Naive B cell (primary cell): ENCODE measurements at places on chromosomes 2 and 18. TPM values are rescaled to one million over a fixed set of nuclear protein-coding genes. Genes with fewer than 3 reads are reported as not detected.

- no peak for DNase-seq
Measured at GRCh38 chr2:98697651-98698337, 33.1 kb downstream of the MGAT4A start.

DNA sequence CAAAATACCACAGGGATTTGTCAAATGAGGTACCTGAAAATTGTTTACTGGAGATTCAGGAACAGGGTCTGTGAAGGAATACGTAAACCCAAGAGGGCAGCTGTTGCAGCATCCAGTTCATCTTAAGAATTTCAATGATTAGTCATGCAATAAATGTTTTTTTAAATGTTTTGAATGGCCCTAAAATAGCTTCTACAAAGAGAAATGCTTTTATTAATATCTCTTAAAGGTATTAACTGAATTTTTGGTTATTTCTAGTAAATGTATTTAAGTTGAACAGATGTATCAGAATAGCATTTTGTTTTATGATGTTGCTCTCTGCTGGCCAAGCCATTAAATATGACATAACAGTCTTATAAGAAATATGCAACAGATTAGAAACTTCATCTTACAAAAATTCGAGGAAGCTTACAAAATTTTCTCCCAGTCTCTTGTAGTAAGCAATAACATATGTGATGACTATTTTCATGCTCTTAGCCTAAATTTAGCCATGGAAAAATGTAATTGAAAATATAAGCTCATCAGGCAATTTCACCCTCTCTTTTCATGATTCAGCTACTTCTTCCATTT lies 863.9 kb downstream of the SUCLG1 start:
- DNase-seq = no peak

- no peak for DNase-seq
Measured at GRCh38 chr2:46193356-46193755, 103.9 kb upstream of the EPAS1 start.

- DNase-seq = no peak
Measured at GRCh38 chr2:18423636-18424035, 136.8 kb downstream of the RDH14 start.

DNA sequence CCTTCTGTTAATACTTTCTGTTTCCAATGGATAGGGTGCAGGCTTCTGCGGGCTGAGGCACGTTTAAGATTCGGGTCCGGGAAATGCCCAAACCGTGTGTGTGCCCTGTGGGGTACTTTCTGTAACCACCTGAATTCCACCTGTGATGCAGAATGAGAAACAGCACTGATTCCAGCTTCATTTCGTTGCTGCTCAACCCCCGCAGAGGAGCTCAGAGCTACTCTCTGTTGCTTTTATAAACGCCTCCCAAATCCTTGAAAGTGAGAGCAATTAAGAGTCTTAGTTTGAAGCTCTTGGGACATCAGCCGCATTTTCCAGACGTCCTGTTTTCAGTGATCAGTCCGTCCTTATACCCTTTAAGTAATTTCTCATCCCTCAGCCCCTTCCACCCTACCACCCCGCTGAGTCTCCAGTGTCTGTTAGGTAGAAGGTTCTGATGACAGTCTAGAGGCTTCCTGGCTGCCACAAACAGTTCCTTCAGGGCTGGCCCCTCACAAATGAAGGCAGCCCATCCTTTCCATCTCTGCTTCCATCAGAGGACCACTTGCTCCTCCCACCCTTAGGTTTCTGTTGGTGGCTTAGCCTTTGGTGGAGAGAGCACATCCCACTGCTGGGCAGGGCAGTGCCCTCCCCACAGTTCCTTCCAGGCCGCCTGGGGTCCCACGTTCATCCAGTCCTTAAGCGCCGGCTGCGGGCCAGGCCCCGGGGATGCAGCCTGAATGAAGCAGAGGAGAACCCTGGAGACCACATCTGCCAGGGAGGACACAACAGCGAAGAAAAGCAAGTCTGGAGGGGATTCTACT lies 230.1 kb downstream of the SEPTIN10 start:
- DNase-seq = no peak

- no peak for DNase-seq
Measured at GRCh38 chr2:226873826-226874225, 38.0 kb downstream of the RHBDD1 start.

GRCh38 chr2:237270520-237270919 lies 143.4 kb downstream of the COL6A3 start:
- DNase-seq = no peak

DNA sequence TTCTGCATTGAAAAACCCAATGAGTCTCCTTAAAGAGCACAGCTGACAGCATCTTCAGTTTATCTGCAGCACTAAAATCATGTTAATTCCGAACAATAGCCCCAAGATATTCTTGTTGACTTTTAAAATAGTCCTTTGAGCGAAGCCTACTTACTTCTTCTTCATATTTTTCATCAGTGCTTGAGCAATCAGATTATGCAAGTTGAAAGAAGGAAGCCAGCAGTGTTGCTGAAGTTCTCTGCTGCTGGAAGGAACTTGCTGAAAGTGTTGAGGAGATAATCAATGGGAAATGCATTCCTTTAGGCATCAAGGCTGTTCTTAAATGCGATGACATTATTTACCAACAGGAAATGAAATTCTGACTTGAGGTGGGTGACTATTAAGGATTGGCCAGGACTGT lies 105.9 kb upstream of the SNTG2 start:
- DNase-seq = no peak

GRCh38 chr2:149739171-149739882 lies 151.8 kb upstream of the MMADHC start:
- no peak for DNase-seq

DNA sequence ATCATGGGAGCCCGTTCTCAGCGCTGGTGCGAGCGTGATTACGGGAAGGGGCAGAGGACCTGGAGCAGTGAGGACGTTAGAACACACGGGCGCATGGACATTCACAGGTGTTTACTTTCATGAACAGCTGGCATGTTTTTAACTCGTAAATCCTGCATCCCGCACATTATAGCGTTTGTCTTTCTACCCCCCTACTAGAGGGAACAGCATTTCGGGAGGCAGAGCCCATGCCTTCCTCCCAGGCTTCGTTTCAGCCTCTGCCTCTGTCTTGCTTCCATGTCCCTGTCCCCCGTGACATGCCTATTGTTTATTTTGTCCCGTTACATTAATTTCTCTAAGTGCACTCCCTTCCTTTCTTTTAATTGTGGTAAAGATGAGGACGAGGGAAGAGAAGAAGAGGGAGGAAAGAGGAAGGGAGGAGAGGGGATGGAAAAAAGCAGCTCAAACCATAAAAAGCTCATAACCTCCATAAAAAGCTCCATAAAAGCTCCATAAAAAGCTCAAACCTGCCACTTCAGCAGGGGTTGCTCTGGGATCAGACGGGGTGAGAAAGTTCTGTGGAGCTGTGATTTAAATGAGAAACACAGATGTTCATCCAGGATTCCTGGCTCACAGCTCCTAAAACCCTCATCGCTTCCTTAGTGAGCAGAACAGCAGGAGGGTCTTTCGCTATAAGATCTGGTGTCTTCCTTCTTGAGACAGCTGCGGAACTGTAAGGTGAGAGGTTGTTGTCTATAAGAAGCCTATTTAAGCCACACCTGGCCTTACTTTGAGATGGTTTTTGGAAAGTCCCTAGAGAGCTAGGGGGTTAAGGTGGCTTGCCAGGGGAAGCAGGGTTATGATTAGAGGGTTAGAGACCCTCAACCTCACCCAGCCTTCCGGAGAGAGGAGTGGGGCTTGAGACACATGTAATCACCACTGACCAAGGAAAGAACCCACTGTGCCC lies 66.6 kb upstream of the SNTG2 start:
- DNase-seq = no peak

DNA sequence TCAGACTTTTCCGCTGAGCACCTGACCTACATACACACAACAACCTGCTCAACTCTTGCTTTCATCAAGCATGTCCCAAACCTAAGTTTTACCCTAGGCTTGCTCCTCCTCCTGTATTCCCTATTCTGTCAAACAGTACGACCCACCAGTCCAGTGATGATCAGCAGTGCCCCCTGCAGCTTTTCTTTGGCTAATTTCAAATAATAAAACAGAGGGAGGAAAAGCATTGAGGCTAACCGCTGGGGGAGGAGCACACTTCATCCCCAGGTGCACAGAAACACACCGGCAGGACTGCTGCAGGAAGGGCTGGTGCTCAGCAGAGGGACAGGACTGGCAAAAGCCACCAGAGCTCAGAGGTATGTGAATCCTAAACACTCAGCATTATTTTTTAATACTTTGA lies 21.2 kb downstream of the E2F6 start:
- DNase-seq = no peak

GRCh38 chr2:215851082-215851481 lies 162.3 kb downstream of the MREG start:
- no peak for DNase-seq

- peak; percentile 79 for DNase-seq
Measured at GRCh38 chr18:77127769-77128671, 4.6 kb downstream of the MBP start.

DNA sequence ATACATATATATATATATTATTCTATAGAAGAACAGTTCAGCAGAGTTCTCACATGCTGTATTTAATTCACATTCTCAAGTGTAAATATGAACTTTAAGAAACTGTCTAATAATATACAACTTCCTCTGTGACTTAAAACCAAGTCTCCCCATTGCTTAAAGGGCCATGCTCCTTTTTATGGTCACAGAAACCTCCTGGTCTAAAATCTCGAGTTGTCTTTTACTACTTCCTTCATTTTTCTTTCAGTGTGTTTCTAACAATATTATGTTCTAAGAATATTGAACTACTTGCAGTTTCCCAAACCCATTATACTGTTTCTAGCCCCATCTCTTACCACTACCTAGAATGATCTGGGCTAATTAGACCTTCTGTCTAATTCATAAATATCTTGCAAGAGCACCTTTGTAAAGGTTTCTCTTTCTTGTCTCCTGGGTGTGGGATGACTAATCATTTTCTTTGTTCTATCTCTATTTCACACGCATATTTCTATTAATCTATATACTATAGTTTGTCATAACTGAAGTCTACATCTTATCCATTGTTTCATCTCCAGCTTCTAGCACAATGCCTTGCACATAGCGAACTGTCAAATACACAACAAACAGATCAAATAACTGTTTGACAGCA lies 48.8 kb downstream of the ERBB4 start:
- no peak for DNase-seq

- DNase-seq = no peak
Measured at GRCh38 chr18:37778417-37779165, 213.0 kb upstream of the CELF4 start.

- no peak for DNase-seq
Measured at GRCh38 chr2:76567478-76567877, 856.8 kb upstream of the GCFC2 start.

DNA sequence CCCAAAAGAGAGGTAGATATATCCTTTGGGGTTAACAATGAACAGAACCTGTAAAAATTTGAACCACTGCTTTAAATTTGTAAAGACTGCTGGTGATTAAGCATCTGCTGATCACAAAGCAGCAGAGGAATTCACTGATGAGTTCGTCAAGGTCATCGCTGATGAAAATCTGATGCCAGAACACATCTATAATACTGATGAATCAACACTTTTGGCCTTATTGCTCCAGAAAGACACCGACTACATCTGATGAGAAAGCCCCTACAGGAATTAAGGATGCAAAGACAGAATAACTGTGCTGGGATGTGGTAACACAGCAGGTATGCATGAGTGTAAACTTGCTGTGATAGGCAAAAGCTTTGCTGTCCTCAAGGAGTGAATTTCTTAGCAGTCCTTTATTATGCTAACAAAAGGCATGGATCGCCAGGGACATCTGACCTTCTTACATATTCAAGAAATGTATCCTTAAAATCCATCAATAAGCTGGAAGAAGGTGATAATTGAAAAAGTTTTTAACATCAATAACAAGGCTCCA lies 30.5 kb upstream of the SGPP2 start:
- DNase-seq = no peak

DNA sequence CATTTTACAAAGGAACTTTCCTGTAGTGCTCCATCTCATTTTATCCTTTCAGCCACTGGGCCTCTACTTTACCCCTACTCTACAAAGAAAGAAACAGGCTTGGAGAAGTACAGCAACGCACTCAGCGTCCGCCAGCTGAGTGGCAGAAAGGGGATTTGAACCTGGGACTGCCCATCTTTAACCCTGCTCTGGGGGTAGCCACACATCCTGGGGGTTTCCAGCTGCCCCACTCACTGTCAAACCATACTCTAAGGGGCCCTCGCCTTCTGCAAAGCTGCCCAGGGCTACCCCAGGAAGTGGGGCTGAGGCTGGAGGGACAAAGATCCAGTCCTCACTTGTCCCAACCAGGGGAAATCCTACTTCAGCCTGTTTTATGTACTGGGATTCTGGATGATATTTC lies 17.9 kb downstream of the HS1BP3 start:
- DNase-seq = no peak

DNA sequence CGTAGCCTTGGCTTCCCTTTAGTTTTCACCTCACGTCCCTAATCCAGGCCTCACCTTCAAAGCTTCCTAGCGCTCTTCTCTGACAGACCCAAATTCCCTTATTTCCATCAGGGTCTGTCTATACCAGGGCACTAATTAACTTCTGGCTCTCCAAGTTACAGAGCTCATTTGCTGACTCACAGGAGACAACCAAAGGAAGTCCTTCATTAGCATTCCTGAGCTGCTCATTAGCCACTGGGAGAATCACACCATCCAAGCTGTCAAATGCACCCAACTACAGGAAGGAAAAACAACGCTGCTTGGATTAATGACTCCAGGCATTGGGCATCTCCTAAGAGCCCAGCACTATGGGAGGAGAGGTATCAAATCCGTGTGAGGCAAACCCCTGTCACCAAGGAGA lies 109.8 kb upstream of the ALK start:
- no peak for DNase-seq

The LIPG gene
- not detected for polyA plus RNA-seq

The DUSP11 gene
- polyA plus RNA-seq = 67.3 TPM

The MREG gene
- polyA plus RNA-seq = 2.3 TPM

The CMPK2 gene
- 1.9 TPM for polyA plus RNA-seq

The FOXD4L1 gene
- not detected for polyA plus RNA-seq

The PDE6D gene
- 68.6 TPM for polyA plus RNA-seq

The CPS1 gene
- polyA plus RNA-seq = not detected

The CFLAR gene
- polyA plus RNA-seq = 50.3 TPM

The INHBB gene
- 0.09 TPM for polyA plus RNA-seq

The CTAGE1 gene
- not detected for polyA plus RNA-seq

The CHRNG gene
- not detected for polyA plus RNA-seq
